ENCODE measurements at places on chromosomes 6 and 20.

DNA sequence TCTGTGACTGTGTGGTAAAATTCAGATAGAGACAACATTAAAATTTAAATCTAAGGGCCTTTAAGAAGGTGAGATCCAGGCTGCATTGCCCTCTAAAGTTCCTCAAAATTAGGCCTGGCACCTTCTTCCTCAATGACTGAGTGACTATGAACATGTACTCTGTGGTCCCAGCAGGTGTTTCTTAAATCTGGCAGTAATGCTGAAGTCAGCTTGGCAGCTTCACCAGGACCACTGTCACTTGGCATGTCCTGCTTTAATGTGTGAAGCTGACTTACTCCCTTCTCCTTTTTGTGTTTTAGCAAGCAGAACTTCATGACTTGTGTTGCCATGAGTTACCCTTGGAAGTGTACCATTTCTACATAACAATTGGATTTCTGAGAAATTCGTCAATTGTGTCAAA lies 141.7 kb downstream of the NKAIN2 start:
- DNase-seq, result no peak

GRCh38 chr6:120903836-120904235 lies 430.4 kb downstream of the TBC1D32 start:
- no peak for DNase-seq

- DNase-seq, result no peak
These were observed 144.0 kb downstream of the LRRC1 start for GRCh38 chr6:53938810-53939209.

DNA sequence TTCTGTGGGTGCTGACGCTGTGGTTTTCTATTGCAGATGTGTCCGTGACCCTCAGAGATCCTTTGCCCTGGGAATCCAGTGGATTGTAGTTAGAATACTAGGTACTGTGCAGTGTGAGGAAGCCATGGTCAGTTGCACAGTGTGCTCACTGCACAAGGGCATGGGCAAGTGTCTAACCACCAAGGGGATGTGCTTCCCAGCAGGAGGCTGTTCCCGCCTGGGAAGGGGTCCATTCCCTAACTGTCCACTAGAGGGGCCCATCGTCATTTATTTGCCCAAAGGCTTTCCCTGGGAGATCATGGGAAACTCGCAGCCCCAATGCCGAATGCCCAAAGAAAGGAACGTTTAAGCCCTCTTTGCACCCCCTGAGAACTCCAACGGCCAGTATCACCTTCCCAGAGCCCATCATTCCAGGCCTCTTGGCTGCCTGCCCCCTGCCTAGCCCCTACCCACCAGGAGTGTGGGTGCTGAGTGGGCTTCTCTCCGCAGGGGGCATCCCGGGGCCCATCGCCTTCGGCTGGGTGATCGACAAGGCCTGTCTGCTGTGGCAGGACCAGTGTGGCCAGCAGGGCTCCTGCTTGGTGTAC lies 26.2 kb downstream of the SLCO4A1 start:
- DNase-seq, result no peak

DNA sequence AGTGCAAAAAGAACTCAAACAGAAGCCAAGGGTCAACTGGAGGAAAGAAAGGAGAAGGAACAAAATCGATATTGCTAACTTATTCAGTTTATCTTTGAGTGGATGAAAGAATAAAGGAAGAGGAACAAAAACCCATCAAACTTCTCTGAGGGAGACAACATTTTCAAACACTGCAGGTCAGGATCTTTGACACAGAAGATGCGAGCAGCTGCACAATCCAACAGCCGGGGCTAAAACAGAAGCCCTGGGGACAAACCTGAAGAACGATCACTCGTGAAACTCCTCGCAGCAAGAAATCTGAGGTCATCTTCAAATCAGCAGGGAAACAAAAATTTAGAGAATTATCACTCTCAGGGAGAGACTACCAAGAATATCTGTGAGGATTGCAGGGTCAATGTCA lies 14.2 kb downstream of the SLC23A2 start:
- no peak for DNase-seq

DNA sequence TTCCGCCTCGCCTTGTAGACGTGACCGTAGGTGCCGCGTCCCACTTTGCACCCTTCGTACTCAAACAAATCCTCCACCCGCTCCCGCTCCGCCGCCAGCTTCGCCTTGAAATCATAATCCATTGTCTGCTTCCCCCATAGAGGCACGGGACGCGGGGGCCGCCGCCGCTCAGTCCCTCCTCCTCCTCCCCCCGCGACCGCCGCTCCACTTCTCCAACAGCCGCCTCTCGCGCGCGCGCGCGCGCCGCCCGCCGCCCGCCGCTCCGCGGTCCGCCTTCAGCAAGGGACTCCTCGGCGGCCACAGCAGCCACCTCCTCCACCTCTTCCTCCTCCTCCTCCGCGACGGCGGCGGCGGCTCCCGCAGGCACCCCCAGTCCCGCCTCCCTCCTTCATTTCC lies 256 bp downstream of the CDK19 start:
- DNase-seq, result no peak

GRCh38 chr20:50819349-50819748 lies 24.5 kb downstream of the BCAS4 start:
- DNase-seq, result no peak

DNA sequence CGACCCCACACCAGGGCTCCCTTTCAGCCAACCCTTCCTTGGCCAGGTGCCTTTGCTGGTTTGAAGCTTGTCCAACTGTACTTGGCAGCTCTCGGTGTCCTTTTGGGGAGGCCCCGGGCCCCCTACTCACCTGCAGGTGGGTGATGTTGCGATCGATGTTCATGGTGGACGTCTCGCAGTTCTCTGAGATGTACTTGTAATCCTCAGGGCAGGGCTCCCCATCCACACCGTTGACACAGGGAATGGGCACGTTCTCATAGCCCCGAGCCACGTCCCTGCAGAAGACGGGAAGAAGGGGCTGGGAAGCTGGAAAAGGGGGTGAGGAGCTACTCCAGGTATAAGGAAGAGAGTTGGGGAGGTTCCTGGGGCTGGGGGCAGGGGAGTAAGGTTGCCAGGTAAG lies 4.9 kb upstream of the SLC44A4 start:
- DNase-seq, result no peak

GRCh38 chr6:87277123-87277522 lies 45.3 kb upstream of the SMIM8 start:
- DNase-seq, result no peak

- DNase-seq, result no peak
These were observed 8.0 kb downstream of the CDH22 start for GRCh38 chr20:46300281-46300680.

DNA sequence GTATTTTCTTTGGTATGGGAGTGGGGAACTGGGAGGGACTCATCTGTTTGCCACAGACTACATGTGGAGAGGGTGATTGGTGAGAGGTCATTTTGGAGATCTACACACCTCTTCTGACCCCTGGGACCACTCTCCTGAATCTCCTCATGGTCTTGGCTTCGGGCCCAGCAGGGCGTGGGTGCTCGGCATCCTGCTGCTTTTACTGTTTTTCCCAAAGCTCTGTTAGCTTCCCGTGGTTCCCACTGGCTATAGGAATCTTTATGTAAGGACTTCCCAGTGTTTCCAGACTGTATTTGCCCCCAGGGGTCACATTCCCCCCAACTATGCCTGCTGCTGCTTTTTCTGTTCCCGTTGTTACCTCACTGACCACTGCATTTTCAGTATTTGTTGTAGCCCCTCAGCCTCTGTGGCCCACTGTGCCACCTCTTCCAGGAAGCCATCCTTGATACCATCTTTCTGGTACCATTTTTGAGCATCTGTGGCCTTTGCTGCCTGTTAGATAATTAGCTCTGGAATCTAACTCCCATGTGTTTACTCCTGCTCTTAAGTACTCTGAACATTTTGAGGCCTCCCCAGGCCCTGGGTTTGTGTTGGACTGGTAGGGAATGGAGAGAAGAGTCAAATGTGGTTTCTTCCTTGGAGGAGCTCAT lies 14.9 kb downstream of the PLCG1 start:
- no peak for DNase-seq

DNA sequence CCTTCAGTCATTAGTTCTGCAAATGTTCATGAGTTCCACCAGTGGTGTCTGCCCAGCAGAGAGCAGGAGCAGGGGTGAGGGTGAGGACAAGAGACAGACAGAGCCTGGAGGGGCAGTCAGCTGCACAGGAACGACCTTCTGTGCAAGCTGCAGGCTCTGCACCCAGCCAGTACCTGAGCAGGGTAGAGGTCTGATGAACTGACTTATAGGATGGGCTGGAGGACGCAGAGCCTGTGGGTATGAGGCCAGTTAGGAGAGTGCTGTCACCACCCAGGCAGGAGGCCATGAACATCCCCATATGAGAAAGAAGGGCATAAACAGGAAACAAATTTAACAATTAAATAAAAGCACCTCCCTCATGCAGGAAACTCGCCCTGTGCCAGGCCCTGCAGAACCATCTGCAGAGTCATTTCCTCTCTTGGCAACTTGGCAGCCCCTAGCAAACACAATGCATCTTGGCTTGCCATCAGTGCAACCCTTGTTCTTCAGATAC lies 17.9 kb downstream of the C6orf15 start:
- DNase-seq, result no peak
